ENCODE measurements at places on chromosomes 4 and X.

DNA sequence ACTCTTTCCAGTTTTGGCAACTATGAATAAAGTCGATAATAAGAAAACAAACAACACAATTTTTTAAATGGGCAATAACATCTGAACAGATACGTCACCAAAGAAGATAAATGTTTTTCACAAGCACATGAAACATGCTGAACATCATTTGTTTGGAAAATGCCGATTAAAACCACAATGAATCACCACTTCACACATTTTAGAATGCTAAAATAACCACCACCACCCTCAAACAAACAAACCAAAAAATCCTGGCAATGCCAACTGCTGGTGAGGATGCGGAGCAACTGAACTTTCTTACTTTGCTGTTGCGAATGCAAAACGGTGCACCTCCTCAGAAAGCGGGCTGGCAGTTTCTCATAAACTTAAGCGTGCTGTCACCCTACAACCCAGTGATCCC, 115.9 kb downstream of the NSUN7 start:
- DNase-seq = no peak

- DNase-seq = peak; percentile 65
Measured at GRCh38 chr4:140037353-140038030, 116.5 kb downstream of the MAML3 start.

DNA sequence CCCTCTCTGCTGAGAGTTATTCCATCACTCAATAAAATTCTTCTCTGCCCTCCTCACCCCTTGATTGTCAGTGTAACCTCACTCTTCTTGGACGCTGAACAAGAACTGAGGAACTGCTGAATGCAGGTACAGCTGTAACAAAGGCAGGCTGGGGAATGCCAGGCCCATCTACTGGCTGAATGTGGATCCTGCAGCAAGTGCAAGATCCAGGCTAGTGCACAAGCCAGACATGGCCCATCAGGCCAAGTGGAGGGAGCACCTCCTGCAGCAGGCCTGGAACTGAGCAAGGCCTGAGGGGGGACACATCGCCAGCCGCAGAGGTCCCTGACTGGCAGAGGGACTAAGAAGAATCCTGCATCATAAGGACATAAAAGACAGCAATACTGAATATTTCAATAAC, 411.8 kb upstream of the PCDH10 start:
- DNase-seq = peak; percentile 62

DNA sequence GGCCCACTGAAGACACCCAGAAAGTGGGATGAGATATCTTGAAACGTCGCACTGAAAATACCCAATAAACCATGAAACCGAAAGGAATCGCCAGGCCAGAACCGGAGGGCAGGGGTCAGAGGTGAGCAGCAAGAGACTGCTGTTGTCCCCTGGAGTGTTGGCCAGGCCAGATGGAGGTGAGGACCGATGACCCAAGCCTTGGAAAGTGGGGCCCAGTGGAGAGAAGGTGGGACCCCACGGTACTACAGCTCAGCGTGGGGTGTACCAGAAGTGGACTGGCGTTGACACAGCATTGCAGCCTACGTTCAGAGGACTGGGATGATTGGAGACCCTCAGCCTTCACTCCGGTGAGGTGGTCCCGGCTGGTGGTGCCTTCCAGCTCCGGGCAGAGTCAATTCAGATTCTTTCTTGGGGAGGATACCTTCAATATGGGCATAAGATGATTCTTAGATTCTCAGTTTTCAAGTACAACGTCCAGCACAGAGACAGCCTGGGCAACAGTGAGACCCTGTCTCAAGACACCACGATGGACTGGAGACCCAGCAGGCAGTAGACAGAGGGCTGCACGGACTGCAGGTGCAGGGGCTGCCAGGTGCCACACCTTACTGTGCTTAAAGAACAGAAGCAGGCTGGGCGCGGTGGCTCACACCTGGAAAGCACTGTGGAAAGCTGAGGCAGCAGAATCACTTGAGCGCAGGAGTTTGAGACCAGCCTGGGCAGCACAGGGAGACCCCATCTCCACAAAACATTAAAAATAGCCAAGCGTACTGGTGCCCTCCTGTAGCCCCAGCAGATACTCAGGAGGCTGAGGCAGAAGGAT, 23.3 kb downstream of the MAEA start:
- no peak for DNase-seq

- no peak for DNase-seq
Measured at GRCh38 chr4:41461780-41462307, 76.1 kb upstream of the LIMCH1 start.

- no peak for DNase-seq
Measured at GRCh38 chr4:163902417-163902816, 407.9 kb downstream of the TMA16 start.

DNA sequence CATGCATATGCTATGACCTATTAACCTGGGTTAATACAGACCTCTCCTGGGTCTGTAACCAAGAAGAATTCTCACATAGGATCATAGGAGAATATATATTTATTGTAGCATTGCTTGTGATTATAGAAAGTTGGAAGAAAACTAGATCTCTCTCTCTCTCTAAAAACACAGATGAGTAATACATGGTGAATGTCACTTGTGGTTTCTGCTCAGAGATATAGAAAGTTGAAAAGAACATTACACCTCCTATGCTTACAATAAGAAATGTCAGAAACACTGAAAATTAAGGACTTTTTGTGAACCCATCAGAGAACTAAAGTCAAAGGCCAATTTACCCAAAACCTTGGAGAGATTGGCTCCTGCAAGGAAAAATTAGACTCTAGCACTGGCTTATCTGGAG, 1389.5 kb downstream of the FAM133A start:
- DNase-seq = no peak

- DNase-seq = no peak
Measured at GRCh38 chr4:96355414-96355813, 515.5 kb downstream of the PDHA2 start.

DNA sequence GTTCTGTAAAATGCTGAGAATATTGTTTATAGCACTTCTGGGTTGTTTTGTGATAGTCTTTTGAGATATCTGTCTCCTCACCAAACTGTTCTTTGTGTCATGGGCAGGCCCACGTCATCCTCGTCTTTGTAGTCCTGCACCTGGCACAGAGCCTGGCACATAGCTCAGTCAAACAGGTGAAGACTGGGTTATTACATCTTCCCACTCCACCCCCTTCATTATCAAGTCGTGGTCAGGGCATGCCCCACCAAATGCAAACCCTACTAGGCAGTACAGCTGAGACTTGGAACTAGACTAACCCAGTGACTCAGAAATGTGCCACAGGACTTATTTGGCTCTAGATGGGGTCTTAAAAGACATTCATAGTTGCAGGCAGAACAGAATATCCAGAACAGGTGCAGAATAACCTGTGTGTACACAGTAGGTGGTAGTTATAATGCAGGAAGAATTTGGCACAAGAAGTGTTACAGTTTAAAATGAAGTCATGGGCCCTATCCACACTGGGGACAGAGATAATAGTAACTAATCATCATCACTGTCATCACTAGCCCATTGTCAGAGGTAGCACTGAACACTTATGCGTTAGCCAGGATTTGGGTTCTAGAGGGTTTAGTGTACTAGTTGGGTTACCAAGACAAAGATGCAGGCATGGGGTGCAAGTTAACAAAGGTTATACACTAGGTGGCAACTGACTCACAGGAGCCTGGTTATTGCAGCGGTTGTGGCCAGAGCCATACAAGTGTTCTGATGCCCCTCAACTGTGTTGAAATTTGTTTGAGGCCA, 74.9 kb downstream of the TBL1X start:
- DNase-seq = no peak

DNA sequence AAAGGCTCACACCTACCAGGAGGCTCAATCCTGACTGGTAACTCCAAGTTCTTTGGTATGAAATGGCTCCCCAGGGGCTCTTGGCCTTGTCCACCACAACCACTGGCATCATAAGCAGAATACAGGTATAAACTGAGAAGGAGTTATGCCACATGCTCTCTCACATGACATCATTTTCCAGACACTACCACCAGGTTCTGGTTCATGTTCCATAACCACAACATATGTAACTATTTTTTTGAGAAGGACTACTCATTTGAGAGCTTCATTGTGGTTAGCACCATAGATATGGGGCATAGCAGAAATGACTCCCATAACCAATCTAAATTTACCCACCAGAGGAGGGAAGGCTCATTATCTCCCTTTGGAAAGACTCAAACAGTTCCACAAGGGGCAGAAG, 19.6 kb downstream of the PRDM5 start:
- DNase-seq = no peak

DNA sequence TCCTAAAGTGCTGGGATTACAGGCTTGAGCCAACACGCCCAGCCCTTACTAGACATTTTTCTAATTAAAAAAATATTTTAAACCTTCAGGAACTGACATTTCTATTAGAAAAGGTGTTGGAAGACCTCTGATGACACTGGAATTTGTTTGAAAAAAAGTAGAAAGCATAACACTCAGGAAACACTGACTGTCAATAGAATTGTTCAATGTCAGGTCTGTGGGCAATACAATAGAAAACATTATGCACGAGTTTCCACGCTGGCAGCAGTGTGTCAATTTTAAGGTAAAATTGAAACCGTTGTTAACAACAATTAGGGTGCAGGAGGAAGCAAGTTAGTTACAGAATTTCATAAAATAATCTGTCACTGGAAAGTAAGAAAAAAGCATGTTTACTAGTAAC, 140.7 kb upstream of the KLHL4 start:
- DNase-seq = no peak

DNA sequence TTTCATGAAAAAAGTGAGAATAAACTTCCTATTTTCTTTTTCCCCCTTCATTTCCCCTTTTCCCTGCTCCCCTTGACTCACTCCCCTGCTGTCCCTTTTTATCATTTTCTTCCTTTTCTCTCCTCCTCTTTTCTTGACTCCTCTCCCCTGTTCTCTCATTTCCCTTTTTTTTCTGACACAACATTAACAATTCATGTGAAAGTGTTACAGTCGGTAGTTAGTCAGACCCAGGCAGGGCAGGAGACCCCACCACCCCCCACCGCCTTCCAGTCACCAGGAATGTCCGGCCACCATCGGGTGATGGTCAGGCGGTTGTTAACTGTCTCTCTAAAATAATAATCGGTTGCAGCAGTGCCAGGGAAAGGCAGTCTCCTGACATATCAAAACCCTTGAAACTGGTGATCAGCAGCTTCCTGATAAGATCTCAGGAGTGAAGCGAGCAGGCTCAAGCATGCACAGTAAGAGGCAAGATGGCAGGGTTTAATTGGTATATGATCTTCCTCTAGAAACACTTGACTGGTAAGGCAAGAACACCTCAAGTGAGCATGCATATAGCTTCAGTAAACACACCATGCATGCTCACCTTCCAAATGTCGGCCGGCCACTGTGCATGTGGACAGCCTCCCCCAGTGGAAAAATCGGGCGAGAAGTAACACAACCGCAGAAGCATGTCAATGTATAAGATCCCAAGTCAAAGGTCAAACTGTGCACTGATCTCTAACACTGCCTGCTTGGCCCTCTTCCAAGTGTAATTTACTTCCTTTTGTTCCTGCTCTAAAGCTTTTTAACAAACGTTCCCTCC, 191.4 kb downstream of the NDST4 start:
- peak; percentile 30 for DNase-seq

- no peak for DNase-seq
Measured at GRCh38 chr4:155085843-155086530, 122.4 kb upstream of the NPY2R start.

DNA sequence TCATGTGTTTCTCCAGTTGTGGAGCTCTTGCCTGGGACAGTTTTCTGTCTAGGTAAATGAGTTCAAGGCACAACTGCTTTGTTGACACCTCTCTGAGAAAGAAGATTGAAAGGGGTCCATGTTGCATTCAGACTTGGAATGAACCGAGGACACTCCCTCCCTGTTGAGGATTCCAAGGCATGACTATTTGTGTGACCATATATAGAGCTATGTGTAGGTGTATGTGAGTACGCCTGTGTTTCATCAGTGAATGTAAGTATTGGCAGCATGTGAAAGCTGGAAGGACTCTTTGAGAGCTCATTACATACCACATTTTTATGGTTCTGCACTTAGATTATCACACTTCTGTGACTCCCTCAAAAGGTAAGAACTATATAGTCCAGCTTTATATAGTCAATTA, 3.4 kb downstream of the HEPH start:
- DNase-seq = no peak

GRCh38 chr4:78625073-78625472, 73.5 kb downstream of the ANXA3 start:
- no peak for DNase-seq

Measured in neural progenitor cell (in vitro differentiated cells).